ENCODE measurements at places on chromosomes 3 and 15.

DNA sequence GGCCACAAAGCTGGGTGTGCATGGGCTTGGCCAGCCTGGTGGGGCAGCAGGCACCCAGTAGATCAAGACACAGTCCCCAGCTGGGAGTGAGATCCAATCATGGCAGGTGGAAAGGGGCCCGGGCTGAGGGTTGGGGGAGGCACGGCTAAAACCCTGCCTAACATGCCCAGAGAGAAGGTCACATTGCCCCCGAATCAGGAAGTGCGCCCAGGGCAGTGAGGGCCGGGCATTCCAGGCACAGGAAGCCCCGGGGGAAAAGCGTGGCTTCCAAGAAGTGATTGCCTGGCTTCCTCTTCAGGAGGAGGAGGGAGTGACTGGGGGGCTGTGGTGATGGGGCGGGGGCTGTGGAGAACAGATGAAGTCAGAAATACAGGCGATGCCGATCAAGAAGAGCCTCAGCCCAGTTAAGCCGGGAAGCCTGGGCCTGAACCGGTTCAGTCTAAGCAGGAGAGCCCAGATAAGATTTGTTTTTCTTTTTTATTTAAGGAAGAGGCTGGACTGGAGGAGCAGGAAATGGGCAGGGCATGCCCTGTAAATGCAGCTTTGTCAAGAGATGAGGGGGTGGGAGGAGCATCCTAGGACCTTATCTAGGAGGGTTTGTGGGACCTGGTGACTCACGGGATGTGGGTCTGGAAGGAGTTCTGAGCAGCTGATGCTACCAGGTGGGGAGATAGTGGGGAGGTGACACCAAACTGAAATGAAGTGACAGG, 83.9 kb downstream of the CHSY1 start:
- no peak for DNase-seq

GRCh38 chr15:73051807-73052652, at the start of gene NEO1:
NEO1 (plus strand) TSS chr15:73052463; CDS start chr15:73052676, 213 bp downstream.
- DNase-seq, result peak; percentile 37

DNA sequence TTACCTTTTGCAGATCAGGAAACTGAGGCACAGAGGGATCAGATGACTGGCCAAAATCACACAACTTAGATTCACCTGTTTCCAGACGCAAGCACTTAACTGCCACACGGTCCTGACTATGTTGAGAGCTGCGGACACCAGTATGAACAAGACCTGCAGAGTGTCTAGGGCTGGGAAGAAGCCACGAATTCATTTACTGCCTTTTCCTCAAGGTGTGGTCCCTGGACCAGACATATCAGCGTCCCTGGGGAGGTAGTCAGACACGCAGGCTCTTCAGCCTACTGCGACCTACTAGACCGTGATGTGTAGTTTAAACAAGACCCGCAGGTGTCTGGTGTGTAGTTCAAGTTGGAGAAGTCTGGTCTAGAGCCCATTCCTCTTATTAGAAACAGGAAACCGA, 541 bp upstream of the SLC6A11 start:
- no peak for DNase-seq

DNA sequence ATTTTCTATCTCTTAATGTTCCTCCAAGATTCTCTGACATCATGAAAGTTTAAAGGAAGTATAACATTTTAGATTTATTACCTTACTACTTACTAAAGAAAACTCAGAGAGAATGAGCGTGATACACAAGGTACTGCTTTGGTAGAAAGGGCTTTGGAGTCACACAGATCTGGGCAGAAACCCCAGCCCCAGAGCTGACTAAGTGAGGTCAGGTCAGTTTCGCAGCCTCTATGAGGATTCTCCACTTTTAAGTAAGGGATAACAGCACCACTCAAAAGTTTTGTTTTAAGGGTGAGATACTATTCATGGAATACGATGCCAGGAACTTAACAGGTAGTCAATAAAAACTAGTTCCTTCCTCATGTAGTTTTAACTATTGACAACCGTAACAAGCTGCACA, 76.1 kb downstream of the CLDN11 start:
- no peak for DNase-seq

GRCh38 chr3:116470605-116471197, 25.4 kb upstream of the LSAMP start:
- DNase-seq, result no peak

DNA sequence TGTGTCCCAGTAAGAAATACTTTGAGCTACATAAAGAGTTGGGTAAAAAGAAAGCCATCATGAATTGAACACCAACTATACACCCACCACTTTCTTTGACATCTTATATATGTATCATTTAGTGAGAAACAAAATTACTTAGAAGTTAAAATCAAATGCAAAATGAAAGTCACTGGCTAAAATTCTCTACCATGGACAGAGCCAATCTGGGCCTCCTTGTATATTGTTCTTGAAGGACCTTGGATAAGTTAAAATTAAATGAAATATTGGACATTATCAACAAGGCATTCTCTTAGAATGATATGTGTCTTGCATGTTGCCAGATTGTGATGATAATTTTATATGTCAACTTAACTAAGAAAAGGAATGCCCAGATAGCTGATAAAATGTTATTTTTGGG, 64.2 kb upstream of the CHL1 start:
- no peak for DNase-seq

GRCh38 chr3:75012791-75013331, 398.4 kb upstream of the CNTN3 start:
- no peak for DNase-seq

- DNase-seq, result no peak
These were observed 25.2 kb downstream of the FRMD4B start for GRCh38 chr3:69360690-69361089.

- no peak for DNase-seq
These were observed 35.2 kb downstream of the SLC6A20 start for GRCh38 chr3:45760878-45761711.

- no peak for DNase-seq
These were observed 19.4 kb downstream of the TGFBR2 start for GRCh38 chr3:30625541-30626438.

DNA sequence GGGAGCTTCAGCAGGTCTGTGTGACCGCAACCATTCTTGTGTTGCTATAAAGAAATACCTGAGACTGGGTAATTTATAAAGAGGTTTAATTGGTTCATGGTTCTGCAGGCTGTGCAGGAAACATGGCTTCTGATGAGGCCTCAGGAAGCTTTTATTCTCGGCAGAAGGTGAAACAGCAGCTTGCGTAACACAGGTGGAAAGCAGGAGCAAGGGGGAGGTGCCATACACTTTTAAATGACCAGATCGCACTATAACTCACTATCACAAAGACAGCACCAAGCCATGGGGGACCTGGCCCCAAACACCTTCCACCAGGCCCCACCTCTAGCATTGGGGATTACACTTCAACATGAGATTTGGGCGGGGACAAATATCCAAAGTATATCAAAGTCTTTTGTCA, 8.3 kb upstream of the CIB2 start:
- DNase-seq, result no peak

DNA sequence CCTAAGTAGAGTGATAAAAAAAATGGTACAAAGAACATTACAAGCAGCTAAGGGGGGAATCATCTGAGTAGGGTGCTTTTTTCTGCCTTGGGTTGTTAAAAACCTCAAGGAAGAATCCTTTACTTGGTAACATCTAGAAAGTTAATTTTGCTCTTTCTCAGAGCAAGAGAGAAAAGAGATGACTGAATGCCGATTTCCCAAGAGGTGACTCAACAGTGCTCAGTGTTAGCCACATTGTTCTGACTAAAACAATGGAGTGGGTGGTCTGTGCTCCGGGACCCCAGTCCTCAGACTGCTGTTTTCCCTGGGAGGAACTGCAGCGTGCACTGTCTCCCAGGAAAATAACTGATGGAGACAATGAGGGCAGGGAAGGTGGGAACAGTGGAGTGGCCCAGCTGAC, 41.1 kb upstream of the RASGRP1 start:
- DNase-seq, result no peak

Data from stimulated activated CD8-positive, alpha-beta memory T cell treated with anti-CD3 and anti-CD28 coated beads, Interleukin-15, amount 100 ng/mL, for 24 hours (primary cell).